ENCODE measurements at places on chromosomes 7 and 10.
A peak's percentile ranks its signal among the peaks of the same experiment; 100 is the strongest.

GRCh38 chr7:135291809-135292253 is 58.2 kb downstream of the STRA8 start:
- no peak for DNase-seq

- DNase-seq: no peak
These were observed 96.0 kb downstream of the GPR85 start for GRCh38 chr7:112990624-112991023.

DNA sequence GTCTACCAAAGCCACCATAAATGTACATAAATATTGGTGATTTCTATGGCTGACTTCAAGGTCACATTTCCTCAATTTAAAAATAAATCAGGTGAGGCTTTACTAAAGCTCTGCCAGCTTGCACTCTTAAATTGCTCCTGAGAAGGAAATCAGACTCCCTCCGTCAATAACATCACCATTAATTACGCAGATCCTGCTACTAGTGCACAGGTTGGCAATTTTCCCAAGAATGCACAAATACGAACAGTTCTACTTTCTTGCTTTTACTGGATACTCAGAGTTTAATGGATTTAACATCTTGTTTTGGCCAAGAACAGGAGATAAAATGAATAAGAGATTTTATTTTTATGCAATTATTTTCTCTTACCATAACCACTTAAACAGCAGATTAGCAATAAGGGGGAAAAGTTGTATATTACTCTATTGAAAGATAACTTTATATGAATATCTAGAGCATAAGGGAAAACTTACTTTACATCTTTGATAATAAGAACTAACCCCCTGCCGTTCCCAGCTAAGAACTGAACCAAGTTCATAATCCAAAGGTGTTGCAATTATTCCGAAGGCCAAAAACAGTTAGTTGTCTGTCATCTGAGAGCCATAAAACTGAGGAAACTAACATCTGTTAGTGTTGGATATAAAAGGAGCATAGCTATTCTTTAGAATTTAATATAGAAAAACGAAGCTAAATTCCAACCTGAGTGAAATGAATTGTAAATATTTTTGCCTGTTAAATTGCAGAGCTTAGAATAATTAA is 140.5 kb downstream of the TWIST1 start:
- no peak for DNase-seq

GRCh38 chr10:7070950-7071349 is 339.9 kb downstream of the SFMBT2 start:
- no peak for DNase-seq

DNA sequence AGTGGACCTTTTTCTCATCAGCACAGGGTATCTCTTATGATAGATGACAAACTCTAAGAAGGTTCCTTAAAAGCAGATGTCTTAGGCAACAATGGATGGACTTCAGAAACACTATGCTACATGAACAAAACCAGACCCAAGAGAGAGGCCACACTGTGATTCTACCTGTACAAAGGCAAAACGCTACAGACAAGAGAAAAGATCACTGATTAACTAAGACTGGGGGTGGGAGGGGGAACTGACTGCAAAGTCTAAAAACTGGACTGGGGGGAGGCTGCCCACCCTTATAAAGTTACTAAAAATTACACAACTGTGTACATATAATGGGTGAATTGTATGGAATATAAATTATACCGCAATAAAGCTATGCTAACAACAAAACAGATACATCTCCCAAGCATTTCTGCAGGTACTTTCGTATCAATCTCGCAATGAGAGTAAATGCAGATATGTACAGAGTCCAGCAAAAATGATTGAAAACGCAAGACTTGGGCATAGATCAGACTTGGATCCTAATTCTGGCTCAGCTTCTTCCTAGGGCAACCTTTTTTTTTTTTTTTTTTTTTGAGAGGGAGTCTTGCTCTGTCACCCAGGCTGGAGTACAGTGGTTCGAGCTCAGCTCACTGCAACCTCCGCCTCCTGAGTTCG is 179.7 kb downstream of the FAM107B start:
- no peak for DNase-seq

DNA sequence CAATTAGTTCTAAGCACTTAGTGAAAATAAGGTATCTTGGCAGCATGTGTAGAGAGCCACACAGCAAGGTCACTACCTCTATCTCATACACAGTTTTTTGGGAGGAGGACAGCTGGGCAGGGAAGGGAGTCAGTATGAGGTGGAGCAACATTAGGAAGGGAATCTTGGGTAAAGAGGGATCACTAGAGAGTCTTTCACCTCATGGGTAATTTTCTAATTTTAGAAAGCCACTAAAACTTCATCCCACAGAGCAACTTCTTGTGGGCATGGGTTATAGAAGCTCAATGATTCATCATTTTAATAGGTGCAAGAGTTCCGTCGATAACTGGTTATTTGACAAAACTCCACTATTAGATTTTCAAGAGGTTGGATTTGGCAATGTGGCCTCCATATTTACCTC is 2.5 kb downstream of the NRAP start:
- no peak for DNase-seq

DNA sequence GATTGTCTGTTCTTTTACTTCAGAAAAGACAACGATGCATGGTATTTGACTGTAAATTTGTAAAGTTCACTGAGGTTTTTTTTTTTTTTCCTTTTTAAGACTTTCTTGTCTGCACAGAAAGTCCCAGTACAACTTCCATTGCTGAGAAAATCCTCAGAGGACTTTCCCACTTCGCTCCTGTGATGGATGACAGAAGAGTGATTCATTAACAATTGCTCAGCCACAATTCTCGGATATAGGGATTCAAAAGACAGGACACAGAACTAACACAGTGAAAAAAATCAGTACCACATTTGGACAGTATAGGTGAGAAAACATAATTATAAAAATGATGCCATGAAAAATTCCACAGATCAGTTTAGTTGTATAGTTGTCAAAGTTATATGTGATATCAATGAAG is 48.0 kb downstream of the SEC23IP start:
- DNase-seq: no peak

- DNase-seq: no peak
These were observed 28.5 kb upstream of the TRIM24 start for GRCh38 chr7:138431517-138431916.

- peak; percentile 28 for DNase-seq
These were observed at the start of gene UBE2D4 for GRCh38 chr7:43925984-43926797. TSS of gene UBE2D4 (plus strand) at chr7:43926436. CDS start at chr7:43926533, 97 bp downstream.

DNA sequence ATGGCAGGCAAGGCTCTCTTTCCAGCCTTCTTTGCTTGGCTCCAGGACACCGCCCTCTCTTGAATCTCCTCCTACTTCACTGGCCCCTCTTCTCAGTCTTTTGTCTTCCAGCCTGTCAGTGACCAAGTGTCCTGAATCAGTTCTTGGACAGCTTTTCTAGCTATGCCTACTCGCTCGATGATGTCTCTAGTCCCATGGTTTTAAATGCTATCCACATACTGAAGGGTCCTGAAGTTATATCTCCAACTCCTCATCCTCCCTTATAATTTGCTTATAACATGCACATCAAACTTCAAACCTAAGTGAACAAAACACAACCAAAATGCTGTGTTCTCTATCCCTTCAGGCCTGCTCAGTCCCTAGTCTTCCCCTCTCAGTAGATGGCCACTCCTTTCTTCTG is 5.0 kb upstream of the GOLGA7B start:
- DNase-seq: no peak

DNA sequence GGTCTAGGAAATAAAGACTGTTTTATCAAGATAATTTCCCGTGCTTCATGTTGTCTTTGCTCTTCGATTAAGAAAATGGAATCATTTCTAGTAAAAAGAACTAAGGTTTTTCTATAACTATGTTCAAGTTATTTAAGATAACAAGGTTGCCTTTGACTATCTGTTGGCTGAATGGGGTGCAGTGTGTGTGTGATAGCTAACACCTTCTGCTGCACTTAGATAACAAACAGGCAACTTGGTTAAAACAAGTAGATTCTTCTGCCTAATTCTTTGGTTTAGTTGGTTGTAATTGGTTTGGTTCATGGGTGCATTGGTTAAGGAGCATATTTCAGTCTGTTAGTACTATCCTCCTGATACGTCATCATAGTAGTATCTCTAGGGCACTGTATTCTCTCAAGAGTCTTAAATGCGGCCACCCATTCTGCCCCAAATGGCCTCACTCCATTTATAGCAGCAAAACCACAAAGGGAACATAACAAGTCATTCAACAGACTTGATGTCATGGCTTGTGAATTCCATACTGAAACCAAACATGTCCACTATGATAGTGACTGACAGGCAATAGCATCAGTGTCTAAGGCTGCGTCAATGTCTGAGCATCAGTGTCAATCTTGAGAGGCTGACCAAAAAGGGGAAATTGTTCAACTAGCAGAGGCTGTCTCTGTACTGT is 55.7 kb downstream of the CCDC3 start:
- DNase-seq: no peak

- no peak for DNase-seq
These were observed 51.4 kb downstream of the CFAP70 start for GRCh38 chr10:73307203-73307800.

DNA sequence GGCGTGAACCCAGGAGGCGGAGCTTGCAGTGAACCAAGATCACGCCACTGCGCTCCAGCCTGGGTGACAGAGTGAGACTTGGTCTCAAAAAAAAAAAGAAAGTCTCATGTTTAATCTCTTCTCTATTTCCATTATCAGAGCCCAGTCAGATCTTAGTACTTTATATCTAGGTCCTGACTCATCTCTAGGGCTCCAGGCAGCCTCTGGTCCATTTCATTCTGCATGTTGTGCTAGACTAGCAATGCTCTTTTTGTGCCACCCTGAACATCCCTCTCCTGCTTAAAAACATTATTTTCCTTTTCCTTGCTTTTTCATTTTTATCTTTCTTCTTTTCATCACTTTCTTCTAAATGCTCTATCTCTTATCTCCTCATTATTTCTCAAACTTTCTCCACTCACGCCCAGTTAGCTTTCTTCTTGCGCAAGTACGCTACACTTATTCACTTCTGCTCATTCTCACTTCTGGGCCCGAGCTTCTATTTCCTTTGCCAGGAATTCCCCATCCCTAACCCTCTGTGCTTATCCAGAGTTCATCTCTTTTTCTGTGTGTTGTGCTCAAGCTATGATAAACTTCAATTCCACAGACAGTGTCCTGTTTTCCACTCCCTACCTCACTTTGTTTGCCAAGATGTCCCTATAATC is 63.9 kb downstream of the BTAF1 start:
- no peak for DNase-seq

- DNase-seq: no peak
These were observed at the start of gene BEND7 for GRCh38 chr10:13528875-13529713. TSS of gene BEND7 (minus strand) at chr10:13529014. CDS start at chr10:13528533, 481 bp downstream.

Data from esophagus squamous epithelium (tissue), 5 donors.